ENCODE measurements at places on chromosomes 13 and 19. TPM values are rescaled to one million over a fixed set of nuclear protein-coding genes. Genes with fewer than 3 reads are reported as not detected.

Gene ZNF83
- polyA plus RNA-seq = 10.2 TPM

Gene CGB5
- polyA plus RNA-seq = not detected

- peak; percentile 64 for DNase-seq
Observed at GRCh38 chr19:7505682-7506384, 10.1 kb upstream of the ZNF358 start.

DNA sequence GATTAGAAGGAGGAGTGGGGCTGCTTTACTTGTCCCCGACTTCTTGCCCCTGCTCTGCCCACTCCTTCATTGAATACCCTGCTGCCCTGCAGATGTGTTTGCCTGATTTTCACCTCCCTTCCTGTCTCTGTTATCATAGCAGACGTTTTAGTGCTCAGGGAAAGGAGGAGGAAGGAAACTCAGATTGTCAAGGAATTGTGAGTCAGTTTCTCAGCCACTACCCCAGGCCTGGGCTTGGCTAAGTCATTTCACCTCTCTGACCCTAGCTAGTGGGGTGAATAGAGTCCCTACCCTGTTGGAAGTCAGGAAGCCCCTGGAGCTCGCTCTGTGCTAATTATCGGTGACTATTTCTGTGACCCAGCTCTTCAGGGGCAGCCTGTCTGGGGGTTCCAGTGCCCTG lies 3.9 kb downstream of the BCKDHA start:
- no peak for DNase-seq

Gene NBEA
- polyA plus RNA-seq = 1.8 TPM

Gene LRRC63
- polyA plus RNA-seq = not detected

DNA sequence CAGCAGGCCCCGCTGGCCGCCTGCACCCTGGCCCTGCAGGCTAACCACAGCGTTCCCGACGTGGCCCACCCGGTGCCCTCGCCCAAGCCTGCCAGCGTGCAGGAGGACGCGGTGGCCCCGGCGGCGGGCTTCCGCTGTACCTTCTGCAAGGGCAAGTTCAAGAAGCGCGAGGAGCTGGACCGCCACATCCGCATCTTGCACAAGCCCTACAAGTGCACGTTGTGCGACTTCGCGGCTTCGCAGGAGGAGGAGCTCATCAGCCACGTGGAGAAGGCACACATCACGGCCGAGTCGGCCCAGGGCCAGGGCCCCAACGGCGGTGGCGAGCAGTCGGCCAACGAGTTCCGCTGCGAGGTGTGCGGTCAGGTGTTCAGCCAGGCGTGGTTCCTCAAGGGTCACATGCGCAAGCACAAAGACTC lies 72.1 kb downstream of the ZNF536 start:
- no peak for DNase-seq

Gene PSG4
- polyA plus RNA-seq = not detected

GRCh38 chr13:55664178-55664577 lies 1476.5 kb upstream of the PRR20A start:
- DNase-seq = no peak

Gene COL4A2
- 83.5 TPM for polyA plus RNA-seq

- DNase-seq = no peak
Observed at GRCh38 chr19:15180451-15181390, 20.1 kb downstream of the NOTCH3 start.

DNA sequence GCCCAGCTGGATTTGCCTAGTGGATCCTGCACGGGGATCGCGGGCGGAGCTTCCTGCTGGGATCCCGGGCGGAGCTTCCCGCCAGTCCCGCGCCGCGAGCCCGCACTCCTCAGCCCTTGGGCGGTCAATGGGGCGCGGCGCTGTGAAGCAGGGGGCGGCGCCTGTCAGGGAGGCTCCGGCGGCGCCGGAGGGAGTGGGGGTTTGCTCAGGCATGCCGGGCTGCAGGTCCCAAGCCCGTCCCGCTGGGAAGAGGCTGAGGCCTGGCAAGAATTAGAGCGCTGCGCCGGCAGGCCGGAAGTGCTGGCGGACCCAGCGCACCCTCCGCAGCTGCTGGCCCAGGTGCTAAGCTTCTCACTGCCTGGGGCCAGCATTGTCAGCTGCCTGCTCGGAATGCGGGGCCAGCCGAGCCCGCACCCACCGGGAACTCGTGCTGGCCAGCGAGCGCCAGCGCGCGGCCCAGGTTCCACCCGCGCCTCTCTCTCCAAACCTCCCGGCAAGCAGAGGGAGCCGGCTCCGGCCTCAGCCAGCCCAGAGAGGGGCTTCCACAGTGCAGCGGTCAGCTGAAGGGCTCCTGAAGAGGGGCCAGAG lies 119.6 kb downstream of the PRR20E start:
- no peak for DNase-seq

GRCh38 chr13:33105387-33106005 lies 89.3 kb downstream of the KL start:
- no peak for DNase-seq

Gene RNF17
- polyA plus RNA-seq = 0.16 TPM

DNA sequence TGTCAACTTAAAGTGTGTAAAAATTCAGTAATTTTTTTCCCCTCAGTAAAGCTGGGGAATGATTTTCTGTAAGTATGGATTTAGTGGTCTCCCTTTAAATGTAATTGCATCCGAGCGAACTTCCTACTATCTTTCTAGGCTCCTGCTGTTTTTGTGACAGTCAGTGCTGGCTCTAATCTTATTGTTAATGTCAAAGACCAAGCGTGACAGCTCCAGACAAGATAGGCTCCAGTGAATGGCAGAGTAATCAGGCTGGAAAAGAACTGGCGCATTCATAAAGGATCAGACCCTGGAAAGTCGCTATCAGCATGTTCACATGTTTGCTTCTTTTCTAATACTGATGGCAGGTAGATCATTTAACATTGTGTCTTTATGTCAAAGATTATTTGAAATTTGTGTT lies 908.0 kb upstream of the ATXN8OS start:
- DNase-seq = no peak

Gene WDR88
- not detected for polyA plus RNA-seq

DNA sequence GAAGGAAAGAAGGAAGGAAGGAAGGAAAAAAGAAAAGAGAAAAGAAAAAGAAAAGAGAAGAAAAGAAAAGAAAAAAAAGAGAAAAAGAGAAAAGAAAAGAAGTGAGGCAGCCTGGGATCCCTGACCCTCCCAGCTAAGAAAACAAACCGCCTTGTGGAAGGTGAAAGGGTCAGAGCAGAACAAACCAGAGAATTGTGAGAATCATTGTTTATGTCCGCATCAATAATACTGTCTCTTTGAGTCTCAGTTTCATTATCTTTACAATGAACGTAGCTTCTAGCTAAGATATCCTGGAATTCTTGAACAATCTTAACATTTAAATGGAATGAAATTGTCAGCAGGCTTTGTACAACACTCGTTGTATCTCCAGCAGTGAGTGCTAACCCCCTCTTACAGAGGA lies 66.4 kb upstream of the SERP2 start:
- no peak for DNase-seq

- no peak for DNase-seq
Observed at GRCh38 chr19:5397804-5398692, 57.2 kb upstream of the ZNRF4 start.

GRCh38 chr19:13600091-13600490 lies 93.8 kb upstream of the CACNA1A start:
- no peak for DNase-seq

GRCh38 chr13:75636436-75637180 lies 478 bp downstream of the LMO7 start:
- no peak for DNase-seq

GRCh38 chr13:29484796-29485195 lies 110.7 kb downstream of the SLC7A1 start:
- DNase-seq = no peak

Gene UBE2L5
- polyA plus RNA-seq = 0.09 TPM

DNA sequence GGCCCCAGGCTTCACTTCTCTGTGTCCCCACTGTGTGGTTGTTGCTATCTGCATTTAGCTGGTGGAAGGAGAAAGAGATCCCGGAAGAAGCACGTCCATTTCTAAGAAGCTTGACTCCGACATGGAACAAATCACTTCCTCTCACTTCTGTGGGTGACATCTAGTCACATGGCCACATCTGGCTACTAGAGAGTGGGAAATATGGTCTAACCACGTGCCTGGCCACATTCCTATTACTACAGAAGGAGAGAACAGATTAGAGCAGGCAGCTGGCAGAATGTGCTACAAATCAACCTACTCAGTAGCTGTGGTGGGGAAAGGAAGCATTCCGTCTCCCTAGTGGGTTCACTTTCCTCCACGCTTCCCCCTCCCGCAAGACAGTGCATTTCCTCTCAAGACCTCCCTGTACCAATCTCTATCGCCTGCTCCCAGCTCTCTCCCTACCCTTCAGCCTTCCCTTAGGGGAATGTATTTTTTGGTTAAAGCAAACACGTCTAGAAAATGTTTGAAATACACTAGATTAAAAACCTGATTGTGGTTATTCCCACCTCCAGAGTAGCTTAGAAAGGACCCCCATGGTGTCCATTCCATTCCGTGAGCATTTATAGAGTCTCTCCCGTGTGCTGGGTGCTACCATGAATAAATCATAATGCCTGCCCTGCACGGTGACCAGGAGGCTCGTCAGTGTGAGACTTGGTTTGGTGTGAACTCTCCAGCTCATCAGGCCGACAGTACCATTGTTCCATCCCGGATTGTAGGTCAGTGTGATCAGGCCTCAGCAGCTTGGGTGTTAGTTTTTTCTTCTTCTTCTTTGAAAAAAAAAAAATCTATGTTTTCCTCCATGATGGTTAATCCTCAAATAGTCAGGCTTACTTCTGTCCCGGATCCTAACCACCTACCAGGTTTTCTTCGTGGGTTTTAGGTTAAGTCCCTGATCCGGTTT lies 8.0 kb upstream of the AMER2 start:
- DNase-seq = no peak

- DNase-seq = no peak
Observed at GRCh38 chr13:43088093-43088511, 64.7 kb downstream of the DNAJC15 start.

Gene C19orf73
- polyA plus RNA-seq = 3.3 TPM

DNA sequence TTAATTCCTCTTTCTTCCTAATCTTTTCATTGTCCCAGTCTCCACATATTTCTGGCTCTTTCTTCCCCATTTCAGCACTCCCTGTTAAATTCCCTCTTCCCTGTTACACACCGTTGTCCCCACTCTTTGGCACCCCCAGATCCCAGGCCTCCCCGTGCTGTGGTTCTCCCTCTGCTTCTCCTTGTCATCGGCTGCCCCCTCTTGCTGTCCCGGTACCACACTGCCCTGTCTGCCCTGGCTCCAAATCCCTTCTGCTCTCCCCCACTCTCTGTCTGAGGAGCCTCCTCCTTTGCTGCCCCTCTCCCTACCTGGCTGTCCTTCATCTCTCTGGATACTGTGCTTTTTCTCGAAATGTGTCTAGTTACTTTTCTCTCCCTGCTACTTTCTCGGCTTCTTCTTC lies 983 bp downstream of the ZNF415 start:
- no peak for DNase-seq

DNA sequence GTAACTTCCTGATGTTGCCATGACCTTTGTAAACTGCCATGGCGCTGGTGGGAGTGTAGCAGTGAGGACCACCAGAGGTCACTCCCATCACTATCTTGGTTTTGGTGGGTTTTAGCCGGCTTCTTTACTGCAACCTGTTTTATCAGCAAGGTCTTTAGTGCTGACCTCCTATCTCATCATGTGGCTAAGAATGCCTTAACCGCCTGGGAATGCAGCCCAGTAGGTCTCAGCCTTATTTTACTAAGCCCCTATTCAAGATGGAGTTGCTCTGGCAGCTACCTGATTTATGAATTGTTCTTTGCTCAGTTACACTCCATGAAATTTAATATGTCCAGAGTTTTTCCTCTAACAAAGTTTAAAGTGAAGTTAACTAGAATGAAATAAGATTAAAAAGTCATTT lies 4.6 kb upstream of the EPS15L1 start:
- no peak for DNase-seq

GRCh38 chr13:113400621-113401451 lies 36.9 kb upstream of the GRTP1 start:
- peak; percentile 20 for DNase-seq

DNA sequence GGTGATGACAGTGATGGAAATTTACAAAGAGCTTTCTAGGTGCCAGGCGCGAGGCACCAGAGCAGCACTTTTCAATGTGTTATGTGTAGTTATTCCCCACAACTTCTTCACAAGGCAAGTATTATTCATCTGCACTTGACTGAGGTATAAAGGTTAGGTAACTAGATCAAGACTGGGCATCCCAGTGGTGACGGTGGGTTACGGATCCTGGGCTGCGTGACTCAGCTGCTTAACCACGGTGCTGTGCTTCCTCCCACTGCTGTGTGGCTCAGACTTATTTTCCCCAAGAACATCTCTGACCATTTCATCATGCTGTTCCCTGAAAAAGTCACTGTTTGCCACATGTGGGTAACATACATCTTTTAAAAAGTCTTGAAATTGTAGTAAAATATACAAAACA lies 19.3 kb downstream of the EDDM13 start:
- no peak for DNase-seq

- no peak for DNase-seq
Observed at GRCh38 chr13:106530171-106530851, 5.2 kb downstream of the EFNB2 start.

DNA sequence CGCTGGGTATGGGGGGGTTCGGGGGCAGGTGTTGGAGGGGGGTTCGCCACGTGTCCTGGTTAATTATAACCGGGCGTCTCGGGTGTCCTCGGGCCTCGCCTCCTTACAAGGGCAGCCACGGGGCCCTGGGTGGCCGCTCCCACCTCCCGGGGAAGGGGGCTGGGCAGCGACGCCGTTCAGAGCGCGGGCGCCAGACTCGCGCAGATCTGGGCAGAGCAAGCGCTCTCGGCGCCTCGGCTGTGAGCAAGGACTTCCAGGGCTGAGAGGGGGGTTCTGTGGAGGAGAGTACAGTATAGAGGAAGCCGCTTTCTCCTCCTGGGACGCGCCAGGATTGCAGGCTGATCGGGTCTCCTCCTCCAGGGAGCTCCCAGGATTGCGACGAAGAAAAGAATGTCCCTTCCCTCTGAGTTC lies 1.0 kb upstream of the CKM start:
- peak; percentile 83 for DNase-seq

Gene VN1R2
- not detected for polyA plus RNA-seq

DNA sequence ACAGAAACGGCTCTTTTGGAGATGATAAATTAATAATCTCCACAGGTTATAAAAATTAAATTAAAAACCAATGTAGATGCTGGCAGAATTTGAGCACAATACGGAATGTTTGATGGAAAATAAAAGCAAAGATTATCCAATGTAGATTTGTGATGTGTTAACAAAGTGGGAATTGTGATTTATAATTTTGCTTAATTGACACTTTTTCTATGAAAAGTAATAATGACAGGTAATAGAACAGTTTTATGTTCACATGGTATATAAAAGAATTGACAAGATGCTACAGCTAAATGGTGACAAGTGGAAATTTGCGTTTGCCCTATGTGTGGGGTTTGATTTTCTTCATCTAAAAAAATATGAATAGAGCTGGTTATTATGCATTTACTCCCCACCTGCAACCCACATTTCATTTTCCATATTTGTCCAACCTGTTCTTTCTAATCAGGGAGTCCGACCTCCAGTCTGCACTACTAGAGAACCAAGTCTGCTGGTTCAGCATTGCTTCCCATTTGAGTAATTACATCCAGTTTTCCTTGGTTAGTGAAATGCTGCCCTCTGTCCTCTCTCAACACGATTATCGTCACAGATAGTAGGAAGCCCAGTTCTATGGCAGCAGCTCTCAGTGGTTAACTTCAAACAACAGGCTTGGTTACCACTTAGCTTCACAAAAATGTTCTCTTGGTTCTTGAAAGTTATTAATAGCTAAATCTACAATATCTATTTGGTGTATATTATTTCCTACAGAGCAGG lies 61.4 kb upstream of the SLITRK1 start:
- no peak for DNase-seq
